ENCODE measurements at places on chromosomes 2 and 18.

- no peak for DNase-seq
These were observed 25.2 kb downstream of the MOCOS start for GRCh38 chr18:36212301-36213171.

DNA sequence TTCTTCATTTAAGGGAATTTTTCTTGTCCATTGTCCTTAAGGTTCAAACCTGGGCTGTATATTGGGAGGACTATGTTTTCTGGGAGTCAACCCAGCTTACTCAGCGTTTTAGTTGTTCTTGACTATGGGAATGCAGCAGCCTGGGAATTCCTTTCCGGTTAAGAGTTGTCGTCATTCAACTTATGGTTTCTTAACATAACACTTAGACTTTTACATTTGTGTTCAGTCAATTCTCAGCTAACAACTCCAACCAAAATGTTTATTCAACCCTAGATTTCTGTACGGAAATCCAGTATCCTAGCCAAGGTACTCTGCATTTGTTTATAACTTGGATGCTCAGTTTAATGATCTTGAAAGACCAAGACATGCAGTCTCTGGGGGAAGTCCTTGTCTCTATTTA, 960.9 kb downstream of the CBLN2 start:
- no peak for DNase-seq

- no peak for DNase-seq
These were observed 109.5 kb upstream of the PIK3C3 start for GRCh38 chr18:41845563-41845962.

- no peak for DNase-seq
These were observed 121.0 kb upstream of the XPO1 start for GRCh38 chr2:61658841-61659780.

GRCh38 chr18:21163647-21164547, 52.3 kb upstream of the ROCK1 start:
- DNase-seq: no peak

DNA sequence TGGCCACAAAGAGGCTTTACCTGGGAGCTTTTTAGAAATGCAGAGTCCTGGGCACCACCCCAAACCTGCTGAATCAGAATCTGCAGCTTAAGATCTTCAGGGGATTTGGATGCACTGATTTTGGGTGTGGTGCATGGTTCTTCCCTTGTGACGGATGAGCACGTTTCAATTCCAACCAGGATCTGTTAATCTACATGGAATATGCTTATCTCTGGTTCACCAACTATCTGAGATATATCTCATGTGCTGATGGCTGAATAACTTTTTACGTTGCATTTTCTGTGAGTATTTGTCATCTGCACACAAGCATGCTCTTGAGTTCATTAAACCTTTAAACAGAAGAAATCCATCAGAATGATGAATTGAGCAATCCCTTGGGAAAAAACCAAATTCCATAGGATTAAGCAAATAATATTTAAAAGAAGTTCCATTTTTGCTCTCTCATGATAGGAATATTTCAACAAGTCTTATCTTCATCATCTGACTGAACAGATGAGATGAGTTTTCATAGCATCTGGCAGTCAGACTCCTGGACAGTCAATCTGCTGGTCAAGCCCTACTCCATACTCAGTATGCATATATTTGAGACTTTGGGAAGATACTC, 120.6 kb downstream of the PLB1 start:
- DNase-seq: no peak

DNA sequence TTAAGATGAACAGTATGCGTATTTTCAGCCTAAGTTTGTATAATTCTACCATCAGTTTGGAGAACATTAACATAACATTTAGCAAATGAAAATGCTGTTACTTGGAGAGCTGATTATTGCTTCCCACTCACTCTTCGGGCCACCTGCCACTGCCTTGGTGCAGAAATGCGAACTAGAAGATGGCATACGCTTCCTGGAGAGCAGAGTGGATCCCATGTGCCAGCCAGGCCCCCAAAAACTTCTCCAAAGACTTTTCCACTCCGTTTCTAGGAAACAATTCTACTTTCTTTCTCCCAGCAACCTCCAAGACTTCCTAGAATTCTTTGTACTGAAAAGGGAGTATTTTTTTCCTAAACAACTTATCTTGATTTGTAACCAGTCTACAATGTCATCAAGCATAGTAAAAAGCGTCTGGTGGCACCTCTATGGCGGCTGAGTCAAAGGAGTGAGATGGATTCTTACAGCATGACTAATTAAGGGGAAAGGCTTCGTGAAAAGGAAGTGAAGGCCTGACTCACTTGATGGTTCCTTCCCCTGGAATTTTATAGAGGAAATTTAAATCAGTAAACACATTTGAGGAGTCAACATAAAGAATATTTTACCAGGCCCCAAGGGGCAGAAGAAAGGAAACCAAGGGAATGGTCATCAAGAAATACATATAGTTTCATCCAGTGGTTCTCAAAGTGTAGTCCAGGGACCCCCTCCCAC, 36.6 kb downstream of the FEZ2 start:
- no peak for DNase-seq

GRCh38 chr2:105919191-105919811, 174.6 kb downstream of the NCK2 start:
- no peak for DNase-seq

DNA sequence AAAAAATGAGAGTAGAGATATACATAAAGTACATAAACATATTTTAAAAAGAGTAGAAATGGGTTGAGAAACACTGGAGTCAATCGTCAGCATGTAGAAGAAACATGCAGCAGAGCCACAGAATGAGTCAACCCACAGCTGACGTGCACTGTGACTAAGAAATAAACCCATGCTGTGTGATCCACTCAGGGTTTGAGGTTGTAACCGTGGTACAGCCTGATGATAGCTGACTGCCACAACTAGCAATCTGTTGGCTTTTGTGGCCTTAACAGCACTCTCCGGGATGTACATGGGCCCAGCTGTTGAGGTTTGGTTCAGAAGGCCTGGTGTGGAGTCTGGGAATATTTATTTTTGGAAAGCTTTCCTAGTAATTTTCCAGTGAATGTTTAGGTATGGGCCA, 554.4 kb upstream of the MEX3C start:
- DNase-seq: no peak

DNA sequence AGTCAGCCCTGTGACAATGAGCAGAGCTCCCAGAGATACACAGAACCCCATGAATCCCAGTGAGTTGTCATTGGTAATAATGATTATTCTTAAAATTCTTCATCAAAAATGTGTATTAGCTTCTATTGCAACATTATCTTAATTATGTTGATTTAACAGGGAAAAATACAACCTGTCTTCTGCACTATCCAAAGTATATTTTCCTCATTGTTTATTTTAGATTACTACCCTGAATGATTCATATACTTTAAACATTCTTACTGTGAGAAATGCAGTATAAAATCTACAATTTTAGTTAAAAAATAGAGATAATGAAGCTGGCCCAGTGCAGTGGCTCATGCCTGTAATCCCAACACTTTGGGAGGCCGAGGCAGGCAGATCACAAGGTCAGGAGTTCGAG, 125.2 kb upstream of the LYPD1 start:
- DNase-seq: no peak

GRCh38 chr2:229553091-229553490, 161.3 kb downstream of the DNER start:
- no peak for DNase-seq

- DNase-seq: no peak
These were observed 330.7 kb downstream of the MTX2 start for GRCh38 chr2:176599796-176600485.

- no peak for DNase-seq
These were observed 4.5 kb upstream of the POLE4 start for GRCh38 chr2:74953796-74954499.

GRCh38 chr2:177287814-177288213, 23.3 kb upstream of the NFE2L2 start:
- DNase-seq: no peak
